Epithelial cell of prostate (primary cell): ENCODE measurements at places on chromosomes 7 and 10.

- DNase-seq, result no peak
Observed at GRCh38 chr7:35849158-35849831, 48.4 kb downstream of the SEPTIN7 start.

DNA sequence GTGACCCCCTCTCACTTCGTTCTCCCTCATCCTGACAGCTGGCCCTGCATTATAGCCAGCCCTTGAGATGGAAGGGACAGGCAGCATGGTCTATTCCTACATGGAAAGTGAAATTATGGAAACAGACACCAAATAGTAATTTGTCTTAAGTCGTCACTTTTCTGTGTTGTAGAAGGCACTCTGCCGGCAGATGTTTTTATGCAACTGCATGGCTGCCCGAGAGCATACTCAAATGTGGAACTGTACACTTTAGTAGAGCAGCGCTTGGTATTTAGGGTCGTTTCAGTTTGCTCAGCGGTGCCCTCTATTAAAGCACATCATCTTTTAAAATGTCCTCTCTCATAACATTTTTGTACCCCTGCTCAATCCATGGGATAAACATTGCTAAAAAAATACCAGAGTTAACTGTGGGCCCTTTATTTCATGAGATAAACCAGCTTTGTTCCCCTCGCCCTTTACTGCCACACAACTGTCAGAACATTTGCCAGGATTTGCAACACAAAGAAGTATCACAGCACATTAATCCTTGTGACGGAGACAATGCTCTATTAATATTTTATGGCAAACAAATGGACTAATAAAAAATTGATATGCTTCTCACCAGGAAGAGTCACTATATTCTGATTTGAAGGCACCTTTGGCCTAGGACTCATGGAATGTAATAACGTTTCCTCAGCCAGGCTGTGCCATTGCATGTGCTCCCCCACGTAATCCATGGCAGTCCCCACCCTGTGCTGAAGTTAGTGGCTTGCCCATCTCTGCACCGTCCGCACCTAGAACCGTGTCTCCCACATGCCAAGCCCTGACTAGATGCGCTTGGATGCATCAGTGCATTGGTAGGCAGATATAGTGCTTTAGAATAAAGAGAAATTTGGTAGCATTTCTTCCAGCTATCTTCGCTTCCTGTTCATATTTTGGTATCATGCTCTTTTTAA lies 221.3 kb downstream of the PAXIP1 start:
- no peak for DNase-seq

- DNase-seq, result no peak
Observed at GRCh38 chr10:104457543-104457828, 103.9 kb downstream of the CFAP58 start.

DNA sequence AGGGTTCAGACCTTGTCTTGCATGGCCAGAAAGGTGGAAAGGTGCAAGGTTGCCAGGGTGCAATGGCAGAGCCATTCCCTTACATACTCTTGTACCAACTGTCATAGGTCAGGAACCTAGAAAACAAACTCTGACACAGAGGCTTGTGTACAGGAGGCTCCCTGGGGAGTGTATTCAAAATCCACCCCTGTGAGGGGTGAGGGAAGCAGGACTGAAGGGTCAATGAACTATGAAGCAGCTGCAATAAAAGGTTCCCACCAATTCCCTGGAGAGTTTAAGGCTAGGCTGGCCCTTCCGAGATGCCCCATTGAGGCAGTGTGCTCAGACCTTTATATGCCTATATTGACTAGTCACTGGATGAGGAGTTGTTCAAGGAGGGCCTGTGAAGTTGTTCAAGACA lies 13.9 kb upstream of the CUZD1 start:
- DNase-seq, result no peak

DNA sequence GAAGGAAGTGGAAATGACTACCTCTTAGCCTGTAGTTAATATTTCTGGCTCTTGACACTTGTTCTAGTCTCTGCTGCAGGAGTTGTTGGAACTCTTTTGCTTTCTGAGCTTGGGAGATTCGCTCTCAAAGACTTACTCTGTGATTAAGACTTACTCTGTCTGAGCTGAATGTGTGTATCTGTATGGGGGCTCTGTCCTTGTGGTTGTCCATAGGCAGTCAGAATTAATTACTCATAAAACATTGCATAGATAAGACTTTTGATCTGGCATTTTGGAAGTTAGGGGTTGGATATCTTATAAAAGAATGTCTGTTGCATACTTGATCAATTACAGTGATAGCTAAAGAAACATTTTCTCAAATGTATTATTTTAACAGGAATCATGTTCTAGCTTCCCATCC lies 199.2 kb upstream of the KIAA1217 start:
- no peak for DNase-seq

- no peak for DNase-seq
Observed at GRCh38 chr7:28192786-28193585, 12.4 kb upstream of the JAZF1 start.
